ENCODE measurements at places on chromosomes 3 and 15.

DNA sequence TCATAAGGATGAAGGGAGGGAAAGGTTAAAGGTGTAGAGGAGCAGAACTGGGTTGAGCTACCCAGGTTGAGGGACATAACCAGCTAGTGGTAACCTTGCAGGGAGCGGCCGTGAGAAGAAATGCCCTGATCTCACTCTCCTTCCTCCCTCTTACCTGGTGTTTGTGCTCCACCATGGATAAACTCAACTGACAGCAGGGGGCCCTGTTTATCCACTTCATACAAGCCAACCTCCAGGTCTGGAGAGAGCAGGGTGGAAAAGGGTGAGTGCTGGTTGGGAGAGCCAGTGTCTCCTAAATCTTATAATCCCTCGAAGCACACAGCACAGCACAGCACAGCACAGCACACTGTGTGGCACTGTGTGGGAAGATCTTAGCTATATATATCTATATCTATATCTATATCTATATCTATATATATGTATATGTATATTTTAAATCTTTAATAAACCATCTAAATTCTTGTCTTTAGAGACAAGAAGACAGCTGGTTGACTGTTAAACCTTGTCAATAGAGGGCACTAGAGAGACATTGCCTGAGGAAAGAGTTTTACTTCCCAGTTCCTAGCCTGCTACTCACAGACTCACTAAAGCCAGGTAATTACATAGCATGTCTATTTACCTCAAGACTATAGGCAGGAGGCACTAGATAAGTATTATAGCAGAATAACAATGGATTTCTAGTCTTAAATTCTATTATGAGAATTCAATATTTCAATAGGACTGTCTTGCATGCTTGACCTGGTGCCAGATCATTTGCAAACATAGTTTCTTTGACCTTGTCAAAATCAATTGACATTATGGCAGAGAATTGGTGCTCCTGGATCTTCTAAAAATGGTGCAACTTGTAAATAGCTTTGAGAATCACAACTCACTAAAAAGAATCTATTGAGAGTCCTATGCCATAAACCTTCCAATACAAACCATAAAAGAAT lies 21.7 kb upstream of the FMN1 start:
- no peak for DNase-seq

DNA sequence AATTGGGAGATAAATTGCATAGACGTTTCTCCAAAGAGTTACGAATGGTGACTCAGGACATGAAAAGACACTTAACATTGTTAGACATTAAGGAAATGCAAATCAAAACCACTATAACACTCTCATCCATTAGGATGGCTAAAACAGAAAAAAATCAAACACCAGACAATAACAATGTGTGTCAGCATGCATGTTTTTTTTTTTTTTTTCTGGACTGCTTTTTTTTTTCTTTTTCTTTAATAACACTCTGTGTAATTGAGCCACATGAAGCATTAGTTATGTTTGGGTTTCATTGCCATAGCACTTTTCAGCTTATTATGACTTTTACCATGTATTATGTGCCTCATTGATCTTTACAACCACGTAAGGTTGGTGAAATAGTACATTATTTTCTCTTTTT lies 95.0 kb downstream of the NFKBIZ start:
- DNase-seq: no peak

GRCh38 chr3:99549957-99550603 lies 88.3 kb upstream of the COL8A1 start:
- no peak for DNase-seq

DNA sequence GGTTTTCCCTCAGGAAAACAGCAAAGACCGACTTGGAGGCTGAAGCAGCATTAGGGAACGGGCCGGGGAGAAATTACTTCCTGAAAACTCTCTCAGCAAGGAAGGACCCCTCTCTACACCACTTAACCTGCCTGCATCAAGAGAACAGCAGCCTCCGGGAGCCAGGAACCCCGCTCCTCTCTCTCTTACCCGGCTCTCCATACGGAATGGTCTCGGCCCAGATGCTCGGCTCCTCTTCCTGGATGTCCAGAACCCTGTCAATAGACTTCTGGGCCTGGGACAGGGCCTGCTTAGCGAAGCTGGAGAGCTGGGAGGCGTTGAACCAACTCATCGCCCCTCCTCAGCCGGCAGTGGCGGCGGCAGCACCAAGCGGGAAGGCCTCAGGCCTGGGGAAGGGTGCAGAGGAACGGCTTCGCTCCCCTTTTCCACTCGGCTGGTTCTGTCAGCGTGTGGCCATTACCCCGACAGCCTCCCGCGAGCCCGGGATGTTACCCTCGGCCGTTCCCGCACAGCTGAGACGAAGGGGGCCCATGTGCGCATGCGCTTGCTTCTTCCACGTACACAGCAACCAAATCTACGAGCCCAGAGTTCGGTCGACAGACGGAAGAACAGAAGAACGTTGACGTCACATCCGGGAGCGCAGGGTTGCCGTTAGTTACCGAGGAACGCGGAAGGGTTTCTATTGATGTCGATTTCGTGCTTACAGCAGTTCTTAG lies at the start of gene TMF1:
TMF1 (minus strand) TSS at position 578 of the 716 bp plus-strand sequence; CDS start at position 331, 247 bp downstream.
- no peak for DNase-seq

DNA sequence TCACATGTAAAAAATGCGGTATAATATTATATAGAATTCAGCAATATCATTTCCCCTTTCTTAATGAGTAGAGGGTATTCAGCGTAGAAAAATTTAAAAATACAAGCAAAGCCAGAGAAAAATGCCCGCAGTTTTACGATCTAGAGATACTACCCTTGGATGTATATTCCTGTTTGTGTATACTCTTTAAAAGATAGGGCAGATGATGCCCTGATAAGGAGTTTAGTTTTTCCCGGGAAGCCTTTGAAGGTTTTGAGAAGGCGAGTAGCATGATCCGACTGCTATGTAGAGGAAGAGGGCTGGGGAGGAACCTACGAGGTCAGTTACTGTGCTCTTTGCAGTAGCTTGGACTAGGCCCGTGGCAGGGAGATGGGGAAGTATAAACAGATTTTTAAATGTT lies 1.2 kb downstream of the YEATS2 start:
- no peak for DNase-seq
